ENCODE measurements at places on chromosomes 2 and 18.

GRCh38 chr2:151103551-151103950 is 158.1 kb downstream of the RBM43 start:
- DNase-seq: no peak

DNA sequence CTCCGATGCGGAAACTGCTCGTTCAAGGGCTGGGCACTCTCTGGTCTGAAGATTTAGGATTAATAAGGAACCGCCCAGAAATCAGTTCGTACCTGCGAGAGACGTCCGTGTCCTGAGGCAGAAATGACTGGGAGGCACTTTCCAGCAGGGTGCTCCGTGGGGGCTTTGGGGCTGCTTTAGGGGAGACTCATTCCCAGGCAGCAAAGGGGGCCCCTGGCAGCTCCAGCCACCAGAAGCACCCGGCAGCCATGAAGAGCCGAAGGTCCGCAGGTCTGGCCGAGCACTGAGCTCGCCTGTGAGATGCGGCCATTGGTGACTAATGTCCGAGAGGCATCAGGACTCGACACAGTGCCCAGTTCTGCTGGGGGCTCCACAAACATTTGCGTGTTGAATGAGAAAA is 20.9 kb downstream of the KCNG2 start:
- DNase-seq: no peak

DNA sequence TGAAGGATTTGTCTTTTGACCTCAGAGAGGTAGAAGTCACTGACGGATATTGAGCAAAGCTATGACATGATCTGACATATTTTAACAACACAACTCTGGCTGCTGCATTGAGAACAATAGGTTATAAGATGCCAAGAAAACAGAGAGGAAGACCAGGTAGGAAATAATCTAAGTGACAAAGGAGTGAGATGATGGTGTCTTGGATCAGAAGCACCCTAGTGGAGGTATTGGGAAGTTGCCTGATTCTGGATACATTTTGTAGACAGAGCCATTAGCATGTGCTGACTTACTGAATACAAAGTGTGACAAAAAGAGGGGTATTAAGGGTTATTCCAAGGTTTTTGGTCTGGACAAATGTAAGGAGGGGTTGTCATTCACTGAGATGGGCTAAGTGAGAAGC is 1438.1 kb downstream of the DPP10 start:
- no peak for DNase-seq

DNA sequence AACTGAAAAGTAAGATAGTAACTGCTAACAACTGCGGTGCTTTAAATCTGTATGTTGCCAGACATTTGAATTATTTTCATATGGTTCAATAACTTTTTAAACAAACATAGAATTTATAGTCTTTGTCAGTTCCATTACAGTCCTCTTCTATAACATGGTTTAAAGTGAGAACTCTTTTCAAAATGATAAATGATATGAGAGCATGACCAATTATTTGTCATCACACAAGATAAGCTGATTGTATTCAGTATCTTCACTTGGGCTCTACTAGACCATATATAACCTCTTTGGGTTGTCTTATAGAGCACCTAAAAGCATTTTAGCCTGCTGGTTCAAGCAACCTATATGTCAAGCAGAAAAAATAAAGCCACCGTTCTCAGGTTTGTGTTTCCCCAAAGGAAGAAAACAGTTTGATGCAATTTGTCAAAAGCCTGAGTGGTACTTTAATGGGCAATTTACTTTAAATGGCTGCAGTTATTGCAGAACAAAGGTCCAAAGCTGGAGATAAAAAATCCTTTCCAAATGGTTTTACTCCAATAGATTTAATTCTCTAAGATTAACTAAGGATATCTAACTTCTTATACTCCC is 298.4 kb downstream of the FSIP2 start:
- no peak for DNase-seq

- no peak for DNase-seq
Measured at GRCh38 chr2:172215172-172215935, 112.7 kb upstream of the DLX2 start.

DNA sequence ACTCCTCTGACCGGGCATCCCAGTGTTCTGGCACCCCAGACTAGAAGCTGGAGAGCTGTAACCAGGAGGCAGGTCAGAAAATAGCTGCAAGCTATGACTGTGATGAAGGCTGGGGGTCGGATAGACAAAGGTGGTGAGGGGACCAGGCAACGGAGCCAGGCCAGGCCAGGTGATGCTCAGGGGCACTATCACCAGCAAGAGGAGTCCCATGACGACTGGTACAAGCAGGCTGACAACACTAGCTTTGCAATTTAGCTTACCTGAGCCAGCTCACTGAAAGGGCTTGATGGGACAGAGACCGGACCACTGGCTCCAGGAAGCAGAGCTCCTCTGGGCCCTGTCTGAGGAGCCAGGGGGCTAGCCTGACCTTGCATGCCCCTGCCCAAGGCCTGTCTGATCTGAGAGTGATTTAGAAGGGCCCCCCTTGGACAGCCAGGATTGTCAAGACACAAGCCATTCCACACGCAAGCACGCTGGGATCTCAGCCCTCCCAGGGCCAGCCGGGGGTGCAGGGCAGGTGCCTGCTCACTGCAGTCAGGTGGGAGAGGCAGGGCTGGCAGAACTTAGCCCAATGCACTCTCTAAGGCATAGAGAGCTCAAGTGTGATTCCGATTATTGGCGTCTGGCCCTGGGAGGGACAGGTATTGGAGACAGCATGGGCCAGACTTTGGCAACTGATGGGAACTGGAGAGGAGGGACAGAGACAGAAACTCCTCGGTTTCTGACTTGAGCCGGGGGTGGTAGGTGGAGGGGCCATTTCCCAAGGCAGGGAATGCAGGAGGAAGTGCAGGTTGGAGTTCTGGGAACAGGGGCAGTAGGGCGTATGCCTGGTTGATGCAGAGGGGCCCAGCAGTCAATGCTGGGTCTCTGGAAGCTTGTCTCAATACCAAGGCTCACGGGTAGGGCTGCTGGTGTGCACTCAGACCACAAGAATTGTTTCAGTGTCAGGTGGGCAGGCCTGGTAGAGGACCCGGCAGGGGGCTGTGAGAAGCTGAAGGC is 47.7 kb downstream of the MYO7B start:
- no peak for DNase-seq

Measured in AG09319 (cell line).